ENCODE measurements at places on chromosomes 2 and 18.

DNA sequence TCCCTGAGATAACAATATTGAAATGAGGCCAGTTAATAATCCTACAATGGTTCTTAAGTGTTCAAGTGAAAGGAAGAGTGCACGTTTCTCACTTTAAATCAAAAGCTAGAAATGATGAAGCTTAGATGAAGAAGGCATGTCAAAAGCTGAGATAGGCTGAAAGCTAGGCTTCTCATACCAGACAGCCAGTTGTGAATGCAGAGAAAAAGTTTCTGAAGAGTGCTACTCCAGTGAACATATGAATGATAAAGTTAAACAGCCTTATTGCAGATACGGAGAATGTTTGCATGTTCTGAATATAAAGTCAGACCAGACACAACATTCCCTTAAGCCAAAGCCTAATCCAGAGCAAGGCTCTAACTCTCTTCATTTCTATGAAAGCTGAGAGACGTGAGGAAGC, 51.4 kb downstream of the EML4 start:
- no peak for DNase-seq

GRCh38 chr2:233360771-233361176, 6.5 kb downstream of the DGKD start:
- no peak for DNase-seq

DNA sequence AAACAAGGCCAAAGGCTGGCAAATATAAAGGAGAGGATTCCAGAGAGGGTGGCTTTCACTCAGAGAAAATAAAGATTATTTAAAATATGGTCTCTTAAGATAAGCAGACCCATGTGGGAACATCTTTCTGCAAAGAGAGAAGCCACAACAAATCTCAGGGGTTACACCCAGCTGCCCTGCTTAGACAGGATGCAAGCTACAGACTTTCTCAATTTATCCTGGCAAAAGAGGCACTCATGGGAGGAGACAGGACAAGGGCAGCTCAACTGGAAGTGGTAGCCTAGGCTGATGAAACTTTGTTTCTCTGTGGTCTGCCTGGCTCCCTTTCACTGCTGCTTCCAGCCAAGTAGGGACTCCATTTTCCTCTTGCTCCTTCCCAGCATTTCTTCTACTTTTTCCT, 25.9 kb upstream of the SULT1C4 start:
- DNase-seq: no peak

DNA sequence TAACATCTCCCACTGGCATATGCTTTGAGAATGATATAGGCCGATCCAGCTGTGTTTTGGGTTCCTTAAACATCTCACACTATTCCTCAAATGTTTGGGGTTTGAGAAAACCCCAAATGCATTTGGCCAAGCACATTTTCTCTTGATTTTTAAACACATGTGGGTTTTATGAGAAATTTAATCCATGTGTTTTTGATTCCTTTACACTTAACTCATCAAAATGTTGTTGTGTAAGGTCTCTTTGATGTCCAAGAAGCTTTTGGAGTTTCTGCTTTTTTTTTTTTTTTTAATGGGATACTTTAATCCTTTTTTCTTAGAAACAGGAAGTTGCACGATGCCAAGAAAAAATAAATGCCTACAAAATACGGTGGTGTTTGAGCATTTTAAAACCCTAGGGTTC, 339.8 kb upstream of the TCF4 start:
- DNase-seq: no peak

DNA sequence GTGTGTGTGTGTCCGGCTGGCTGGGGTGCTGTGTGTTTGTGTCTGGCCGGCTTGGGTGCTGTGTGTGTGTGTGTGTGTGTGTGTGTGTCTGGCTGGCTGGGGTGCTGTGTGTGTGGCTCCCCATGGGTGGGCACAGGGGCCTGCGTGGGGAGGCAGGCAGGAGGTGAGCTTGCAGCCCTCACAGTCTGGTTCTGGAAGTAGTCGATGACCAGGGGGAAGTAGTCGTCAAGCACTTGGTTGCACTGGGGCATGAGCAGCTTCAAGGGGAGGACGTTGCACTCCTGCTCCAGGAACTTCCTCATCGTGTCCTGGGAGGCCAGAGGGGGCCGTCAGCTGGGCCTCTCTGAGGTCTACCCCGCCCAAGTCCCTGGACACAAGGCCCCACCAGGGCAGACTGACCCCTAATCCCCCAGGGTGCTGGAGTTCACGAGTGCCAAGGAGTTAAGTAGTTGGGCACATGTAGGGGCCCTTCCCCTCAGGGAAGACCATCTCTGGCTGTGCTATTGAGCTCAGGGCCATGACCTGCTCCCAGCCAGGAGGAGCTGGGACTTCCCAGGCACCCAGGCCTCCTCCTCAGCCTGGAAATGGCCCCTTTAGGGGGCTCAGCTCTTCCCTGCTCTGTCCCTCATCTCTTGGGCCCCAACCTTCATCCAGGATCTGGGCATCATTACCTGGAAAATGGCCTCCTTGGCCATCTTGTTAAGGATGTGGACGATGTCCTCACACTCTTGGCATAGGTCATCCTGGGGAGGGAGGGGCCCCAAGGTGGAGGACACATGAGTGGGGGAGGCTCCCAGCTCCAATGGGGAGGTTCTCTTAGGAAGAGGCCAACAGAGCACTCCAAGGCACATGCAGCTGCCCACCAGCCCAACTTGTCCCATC, 1.3 kb downstream of the SFTPB start:
- no peak for DNase-seq

GRCh38 chr2:222398446-222398885, 25.9 kb upstream of the SGPP2 start:
- DNase-seq: no peak

- DNase-seq: no peak
Observed at GRCh38 chr2:147173189-147173581, 671.6 kb upstream of the ACVR2A start.

- DNase-seq: peak; percentile 16
Observed at GRCh38 chr2:71130905-71131244, 441 bp downstream of the MPHOSPH10 start.

GRCh38 chr18:72672364-72673184, 128.4 kb upstream of the CBLN2 start:
- DNase-seq: no peak

GRCh38 chr2:137155356-137156104, 390.2 kb downstream of the THSD7B start:
- no peak for DNase-seq

- no peak for DNase-seq
Observed at GRCh38 chr2:14723684-14724083, 91.2 kb downstream of the LRATD1 start.

DNA sequence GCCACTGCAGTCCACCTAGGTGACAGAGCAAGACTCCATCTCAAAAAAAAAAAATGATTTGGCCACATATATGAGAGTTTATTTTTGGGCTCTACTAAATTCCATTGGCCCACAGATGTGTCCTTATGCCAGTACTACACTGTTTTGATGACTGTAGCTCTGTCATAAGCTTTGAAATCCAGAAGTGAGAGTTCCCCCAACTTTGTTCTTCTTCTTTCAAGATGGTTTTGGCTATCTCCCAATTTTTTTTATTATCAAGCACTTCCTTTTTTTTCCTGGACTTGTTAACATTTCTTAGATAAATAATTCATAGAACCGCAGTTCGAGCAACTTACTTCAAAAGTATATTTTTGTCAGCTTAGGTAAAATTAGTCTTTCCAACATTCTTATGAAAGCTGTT, 96.9 kb downstream of the TSHZ1 start:
- no peak for DNase-seq

DNA sequence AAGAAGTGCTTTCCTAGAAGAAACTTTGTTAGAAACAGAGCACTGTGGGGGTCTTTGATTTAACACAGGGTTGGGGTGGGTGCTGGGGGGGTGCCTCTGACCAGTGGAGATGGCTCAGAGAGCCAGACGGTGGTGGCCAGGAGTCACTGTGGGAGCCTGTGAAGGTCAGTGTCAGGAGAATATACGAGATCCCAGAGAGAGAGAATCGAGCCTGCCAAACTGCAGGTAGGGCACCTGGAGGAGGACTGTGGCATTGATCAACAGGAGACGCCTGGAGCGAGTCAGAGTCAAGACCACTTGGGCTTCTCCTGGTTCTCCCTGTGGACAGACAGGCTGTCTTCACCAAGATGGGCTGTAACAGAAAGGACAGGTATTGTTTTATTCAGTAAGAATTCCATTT, 136.5 kb upstream of the TWIST2 start:
- DNase-seq: no peak

DNA sequence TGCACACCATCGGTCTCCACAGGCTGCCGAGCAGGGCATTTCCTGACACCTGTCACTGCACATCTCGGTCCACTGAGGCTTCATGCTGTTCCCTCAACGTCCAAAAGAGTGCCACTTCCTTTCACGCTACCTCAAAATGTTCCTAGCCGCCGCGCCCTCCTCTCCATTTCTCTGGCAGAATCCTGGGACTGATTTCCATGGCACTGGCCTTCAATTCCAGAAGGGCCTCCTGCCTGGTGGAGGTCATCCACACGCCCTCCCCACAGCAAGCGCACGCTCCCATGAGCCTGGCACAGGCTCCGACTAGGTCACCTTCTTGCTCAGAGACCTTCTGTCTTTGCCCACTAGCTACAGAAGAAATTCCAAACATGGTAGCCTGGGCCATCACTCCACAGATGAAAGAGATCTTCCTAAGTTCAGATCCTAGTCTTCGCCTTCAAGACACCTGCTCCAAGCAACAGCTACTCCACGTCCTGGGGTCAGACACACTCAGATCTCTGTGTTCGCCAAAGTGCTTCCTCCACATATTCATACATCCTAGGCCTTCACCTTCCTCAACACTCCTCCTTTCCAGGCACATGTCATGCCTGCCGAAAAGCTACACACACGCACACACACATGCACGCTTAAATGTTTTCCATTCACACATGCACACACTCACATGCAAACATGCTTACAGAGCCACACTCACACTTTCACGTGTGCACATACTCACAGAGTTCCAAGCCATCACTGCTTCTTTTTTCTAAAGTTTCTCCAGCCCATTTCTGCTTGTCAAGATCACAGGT, 94.0 kb downstream of the PXDN start:
- DNase-seq: no peak

DNA sequence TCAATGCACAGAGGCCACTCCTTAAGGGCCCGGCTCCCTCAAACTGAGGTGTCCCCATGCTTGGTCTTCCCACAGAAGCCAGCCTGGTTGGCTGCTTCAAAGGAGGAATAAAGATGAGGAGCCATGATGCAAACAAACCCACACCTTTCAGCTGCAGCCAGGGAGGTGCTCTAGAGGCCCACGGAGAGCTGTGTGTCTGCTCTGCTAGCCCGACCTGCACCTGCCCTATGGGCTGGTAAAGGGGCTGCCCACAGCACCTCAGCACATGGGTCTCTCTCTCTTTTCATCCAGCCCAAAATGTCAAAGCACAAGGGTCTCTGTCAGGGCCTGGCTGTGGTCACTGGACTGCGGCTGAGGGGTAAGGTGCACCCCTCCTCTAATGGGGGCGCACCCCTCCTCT, 132.1 kb downstream of the MSH2 start:
- no peak for DNase-seq

- DNase-seq: no peak
Observed at GRCh38 chr2:129055824-129056223, 737.2 kb upstream of the HS6ST1 start.

DNA sequence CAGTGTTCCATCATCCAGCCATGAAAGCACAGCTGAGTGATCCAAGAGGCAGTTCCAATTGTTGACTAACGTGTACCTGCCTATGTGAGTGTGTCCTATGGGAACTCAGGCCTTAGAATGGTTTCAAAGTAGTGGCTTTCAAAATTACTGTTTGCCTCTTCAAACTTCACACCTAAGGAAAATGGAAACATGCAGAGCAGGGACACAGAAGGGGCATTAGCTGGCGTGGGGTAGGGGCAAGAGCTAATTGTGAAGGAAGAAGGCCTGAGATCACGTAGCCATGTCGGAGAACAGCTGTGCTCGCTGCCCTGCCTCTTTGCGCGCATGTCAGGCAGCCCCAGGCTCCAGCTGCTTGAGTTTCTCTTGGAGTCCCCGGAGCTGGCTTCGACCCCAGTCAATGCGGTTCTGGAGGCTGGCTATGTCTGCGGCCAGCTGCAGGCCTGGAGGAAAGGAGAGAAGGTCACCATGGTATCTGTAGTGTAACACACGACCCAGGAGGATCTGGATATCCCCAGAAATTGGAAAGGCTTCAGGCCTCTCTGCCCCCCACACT, 3.8 kb upstream of the IMP4 start:
- no peak for DNase-seq

DNA sequence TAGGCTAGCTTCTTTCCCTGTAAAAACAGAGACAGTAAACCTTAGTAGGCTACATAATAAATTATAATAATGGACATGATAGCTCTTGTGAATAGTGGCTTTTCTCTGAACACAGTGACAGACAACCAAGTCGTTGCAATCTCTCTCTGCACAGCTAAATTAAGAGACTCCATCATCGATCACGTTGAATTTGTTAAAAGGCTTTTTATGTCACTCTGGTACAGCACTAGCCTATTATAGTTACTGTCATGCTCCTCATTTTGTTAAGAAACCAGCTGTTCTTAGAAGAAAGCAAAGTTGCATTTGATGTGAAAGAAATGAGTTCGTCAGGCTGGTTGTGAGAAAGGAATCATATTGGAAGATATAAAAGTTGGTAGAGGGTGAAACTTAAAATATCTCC, 50.3 kb upstream of the ARHGAP28 start:
- no peak for DNase-seq

DNA sequence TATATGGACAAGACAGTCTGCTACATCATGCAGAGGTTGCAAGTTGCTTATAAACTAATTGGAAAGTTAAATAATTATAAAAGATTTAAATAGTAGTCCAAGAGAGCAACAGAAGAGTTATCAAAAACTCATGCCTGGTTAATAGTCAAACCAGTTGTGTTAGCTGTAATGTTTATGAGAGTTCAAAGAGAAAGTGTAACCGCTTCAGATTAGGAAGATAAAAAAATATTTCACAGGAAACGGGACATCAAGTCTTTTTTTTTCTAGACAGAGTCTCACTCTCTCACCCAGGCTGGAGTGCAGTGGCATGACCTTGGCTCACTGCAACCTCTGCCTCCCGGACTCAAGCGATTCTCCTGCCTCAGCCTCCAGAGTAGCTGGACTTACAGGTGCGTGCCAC, 34.6 kb upstream of the RNF125 start:
- peak; percentile 20 for DNase-seq

DNA sequence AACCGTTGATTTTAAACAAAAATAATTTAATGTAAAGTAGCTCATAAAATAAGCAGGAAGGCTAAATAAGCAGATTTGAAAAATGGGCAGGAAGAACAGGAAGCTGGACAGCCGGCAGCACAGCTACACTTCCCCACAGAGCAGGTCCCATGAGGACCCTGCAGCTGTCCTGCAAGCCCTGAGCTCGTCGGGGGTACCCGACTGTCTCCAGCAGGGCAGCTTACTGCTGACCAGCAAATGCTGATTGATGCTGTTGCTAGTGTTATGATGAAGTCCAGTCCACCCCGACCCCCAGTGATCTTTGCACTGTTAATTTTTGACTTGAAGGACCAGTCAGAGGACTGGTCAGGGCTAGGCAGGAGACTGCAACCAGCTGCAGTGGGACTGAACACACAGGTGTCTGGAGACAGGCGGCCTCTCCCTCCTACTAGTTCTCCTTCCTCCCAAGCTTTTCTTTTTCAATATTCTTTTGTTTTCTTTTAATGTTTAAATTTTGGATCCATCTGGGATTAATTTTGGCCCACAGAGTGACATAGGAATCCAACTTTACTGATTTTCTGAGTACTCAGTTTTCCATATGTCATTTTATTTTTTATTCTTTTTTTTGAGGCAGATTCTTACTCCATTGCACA, 27.7 kb downstream of the POLE4 start:
- DNase-seq: no peak

- no peak for DNase-seq
Observed at GRCh38 chr18:35118641-35119040, 77.4 kb downstream of the MAPRE2 start.

GRCh38 chr2:70418514-70418913, 116.6 kb upstream of the FAM136A start:
- DNase-seq: no peak

GRCh38 chr2:23268467-23269263, 116.3 kb upstream of the KLHL29 start:
- DNase-seq: no peak

Data from CD4-positive, alpha-beta T cell treated with Interleukin-2 at 100 ng/mL for 4 hours (primary cell).